Activated CD8-positive, alpha-beta T cell treated with anti-CD3 and anti-CD28 coated beads, Interleukin-2, amount 10 ng/mL, durations not matched to agents 7 days and 5 days (primary cell): ENCODE measurements at places on chromosomes 16 and 17.
A peak's percentile ranks its signal among the peaks of the same experiment; 100 is the strongest.

- DNase-seq = no peak
These were observed 168.8 kb downstream of the AATF start for GRCh38 chr17:37117373-37118142.

DNA sequence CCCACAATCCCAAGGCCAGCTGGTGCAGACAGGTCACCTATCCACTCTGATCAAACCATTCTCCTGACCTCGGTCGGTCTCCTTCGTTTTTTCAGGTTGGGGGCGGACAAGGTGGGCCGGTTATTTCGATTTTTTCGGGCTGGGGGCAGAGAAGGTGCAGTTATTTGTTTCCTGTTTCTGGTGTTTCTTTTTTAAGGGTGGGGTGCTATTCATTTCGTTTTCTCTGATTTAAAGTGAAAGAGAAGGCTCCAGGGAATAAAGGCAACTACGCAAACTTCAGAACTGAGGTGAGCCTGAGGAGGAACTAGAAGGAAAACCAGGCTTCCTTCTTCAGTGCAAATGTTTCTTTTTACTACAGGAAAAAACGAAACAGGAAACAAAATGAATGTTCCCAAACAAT lies 64.8 kb downstream of the ANKRD11 start:
- no peak for DNase-seq

GRCh38 chr17:6575596-6575988 lies 19.2 kb upstream of the PITPNM3 start:
- DNase-seq = no peak

- no peak for DNase-seq
These were observed 2.7 kb downstream of the TNFAIP1 start for GRCh38 chr17:28338056-28338768.

DNA sequence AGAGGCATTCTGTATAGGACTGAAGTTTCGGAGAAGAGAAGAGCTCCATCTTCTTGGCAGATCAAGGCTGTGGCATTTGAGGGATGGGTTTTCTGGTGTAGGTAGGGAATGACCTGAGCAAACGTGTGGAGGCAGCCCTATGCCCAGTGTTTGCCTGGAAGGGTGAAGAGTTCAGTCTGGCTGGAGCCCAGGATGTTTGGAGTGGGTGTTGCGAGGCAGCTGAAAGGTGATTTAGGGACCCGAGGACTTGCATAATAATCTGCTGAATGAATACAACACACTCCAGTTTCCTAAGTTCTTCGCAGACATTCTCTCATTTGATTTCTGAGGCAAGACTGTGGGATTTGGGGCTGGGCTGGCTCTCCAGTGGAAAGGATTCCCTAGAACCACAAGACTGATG lies 186.2 kb downstream of the CYLD start:
- no peak for DNase-seq

- DNase-seq = peak; percentile 35
These were observed 13.1 kb downstream of the FOXN1 start for GRCh38 chr17:28519236-28519635.

- DNase-seq = no peak
These were observed 35.3 kb downstream of the NTN1 start for GRCh38 chr17:9056566-9056965.

- peak; percentile 95 for DNase-seq
These were observed 463 bp downstream of the RILP start for GRCh38 chr17:1648963-1649843.

- DNase-seq = peak; percentile 34
These were observed 64.1 kb downstream of the TIMM22 start for GRCh38 chr17:1060991-1061390.

- DNase-seq = peak; percentile 26
These were observed 7.1 kb upstream of the TMC5 start for GRCh38 chr16:19410435-19411171.

DNA sequence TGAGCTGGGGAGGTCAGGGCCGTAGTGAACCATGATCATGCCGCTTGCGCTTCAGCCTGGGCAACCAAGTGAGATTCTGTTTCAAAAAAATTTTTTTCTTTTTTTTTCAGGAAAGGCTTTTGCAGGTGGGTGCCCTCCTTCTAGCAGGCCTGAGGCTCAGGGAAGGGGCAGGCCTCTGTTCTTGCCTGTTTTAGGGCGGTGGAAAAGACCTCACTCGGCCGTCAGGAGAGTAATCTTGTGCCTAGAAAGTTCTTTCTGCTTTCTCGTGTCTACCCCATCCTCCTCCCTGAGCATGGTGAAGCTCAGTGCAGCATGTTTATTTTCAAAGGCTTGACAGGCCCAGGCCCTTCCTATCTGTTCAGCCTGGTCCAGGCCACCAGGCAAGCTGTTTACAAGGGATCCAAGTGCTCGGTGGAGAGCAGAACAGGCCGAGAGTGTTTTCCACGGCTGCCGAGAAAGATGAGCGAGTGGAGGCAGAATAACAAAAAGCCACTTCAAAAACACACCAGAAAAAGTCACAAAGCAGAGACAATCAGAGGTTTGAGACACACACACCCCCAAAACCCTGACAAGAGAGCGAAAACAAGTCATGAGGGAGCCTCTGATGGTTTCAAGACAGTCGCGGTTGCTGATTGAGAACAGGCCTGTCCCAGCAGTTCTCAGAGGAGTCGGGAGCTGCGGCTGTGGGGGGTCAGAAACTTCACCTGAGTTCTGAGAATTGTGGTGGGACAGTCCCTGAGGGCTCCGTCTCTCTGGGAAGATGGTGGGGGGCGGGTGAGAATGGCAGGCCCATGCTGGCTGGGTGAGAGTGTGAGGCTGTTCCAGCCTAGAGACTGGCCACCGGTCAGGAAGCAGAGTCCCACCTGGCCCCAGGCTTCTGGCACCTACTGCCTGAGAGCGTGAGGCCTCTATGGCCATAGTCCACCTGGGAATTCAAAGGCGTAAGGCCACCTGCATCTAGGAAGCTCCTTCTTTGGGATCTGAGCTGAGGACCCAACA lies 37.5 kb upstream of the CCR7 start:
- DNase-seq = peak; percentile 78

GRCh38 chr16:76583466-76583865 lies 306.3 kb downstream of the CNTNAP4 start:
- no peak for DNase-seq

DNA sequence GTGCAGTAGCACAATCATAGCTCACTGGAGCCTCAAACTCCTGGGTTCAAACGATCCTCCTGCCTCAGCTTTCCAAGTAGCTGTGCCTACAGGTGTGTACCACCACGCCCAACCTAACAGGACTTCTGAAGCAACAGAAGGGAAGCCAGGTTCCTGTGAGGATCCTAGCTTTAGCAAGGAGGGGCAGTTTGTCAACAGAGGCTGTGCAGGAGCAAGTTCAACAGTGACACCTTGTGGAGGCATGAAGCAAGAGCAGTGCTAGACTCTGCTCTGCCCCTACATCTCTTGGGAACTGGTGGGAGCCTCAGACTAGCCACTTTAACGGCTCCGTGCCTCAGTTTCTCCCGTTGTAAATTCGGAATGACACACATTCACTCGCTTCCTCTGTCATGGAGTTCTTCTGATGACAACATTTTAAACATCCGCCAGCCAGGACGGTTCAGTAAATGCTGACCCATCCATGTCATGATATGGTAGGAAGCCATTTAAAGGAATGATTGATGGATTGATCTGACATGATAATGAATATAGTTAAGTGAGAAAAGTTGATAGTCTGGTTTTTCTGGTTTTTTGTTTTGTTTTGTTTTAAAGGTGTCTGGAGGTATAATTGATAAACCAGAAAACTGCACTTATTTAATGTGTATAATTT lies 218.7 kb downstream of the MRTFB start:
- DNase-seq = peak; percentile 53
